ENCODE measurements at places on chromosomes 13 and 19.

DNA sequence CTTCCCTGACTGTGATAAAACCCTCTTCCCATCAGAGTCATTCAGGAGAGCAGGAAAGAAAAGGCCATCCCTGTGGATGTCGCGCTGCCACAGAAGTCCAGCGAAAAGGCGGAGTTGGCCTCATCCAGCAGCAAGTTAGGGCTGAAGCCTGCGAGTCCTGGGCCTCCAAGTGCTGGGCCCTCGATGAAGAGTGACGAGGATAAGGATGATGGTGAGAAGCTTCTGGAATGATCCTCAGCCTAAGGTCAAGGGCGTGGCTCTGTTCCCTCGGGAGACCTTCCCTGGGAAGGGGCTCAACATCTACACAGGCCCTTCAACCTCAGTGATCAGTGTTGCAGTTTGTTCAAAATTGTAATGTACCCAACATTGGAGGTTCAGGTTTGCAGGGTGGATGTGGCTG, 22.3 kb downstream of the TEX29 start:
- no peak for DNase-seq

GRCh38 chr19:42024622-42025111, 30.6 kb upstream of the ATP1A3 start:
- DNase-seq: no peak

DNA sequence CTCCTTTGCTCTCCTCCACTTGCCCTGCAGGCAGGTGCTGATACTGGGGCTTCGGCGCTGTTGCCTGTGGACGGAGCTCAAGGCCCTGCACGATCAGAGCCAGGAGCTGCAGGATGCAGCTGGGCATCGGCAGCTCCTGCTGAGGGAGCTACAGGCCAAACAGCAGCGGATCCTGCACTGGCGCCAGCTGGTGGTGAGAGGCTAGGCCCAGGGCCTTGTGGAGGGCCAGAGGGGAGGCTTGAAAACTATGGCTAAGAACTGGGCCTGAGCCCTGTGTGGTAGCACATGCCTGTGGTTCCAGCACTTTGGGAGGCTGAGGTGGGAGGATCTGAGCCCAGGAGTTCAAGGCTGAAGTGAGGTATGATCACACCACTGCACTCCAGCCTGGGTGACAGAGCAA, 6.3 kb downstream of the HAUS5 start:
- no peak for DNase-seq

DNA sequence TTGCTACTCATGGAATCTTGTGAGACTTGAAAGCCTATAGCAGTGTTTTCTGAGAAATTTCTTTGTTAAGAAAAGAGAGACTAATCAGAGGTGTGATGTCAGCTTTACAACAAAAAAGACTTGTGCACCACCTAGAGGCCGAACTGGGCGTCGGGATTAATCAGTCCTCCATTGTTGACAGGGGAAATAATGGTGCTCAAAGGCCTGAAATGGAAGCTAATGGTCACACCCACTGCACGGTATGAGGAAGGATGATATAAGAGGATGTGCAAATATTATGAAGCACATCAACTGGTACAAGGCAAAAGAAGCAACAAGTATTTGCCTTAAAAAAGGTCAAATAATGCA, 480.2 kb upstream of the MIR17HG start:
- peak; percentile 20 for DNase-seq

DNA sequence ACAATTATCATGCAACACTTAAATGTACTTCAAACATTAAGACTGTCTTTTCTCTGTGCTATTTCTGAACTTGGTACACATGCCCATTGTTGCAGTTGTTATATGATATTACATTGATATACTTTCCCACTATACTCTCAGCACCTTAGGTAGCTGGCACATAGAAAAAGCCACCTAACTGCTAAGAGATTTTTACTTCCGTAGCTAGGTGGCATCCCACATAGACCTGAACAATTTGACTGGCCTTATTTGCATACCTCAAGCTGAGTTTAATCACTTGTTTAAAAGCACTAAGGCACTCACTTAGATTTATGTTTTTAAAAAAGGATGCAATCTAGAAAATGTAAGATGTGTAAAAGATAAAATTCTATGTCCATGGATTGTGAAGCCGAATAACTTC, 194.2 kb downstream of the POU4F1 start:
- no peak for DNase-seq

- DNase-seq: no peak
Measured at GRCh38 chr13:36046672-36047071, 84.5 kb downstream of the DCLK1 start.

GRCh38 chr13:44976949-44977583, 12.2 kb downstream of the NUFIP1 start:
- no peak for DNase-seq

GRCh38 chr13:44917589-44918325, 71.5 kb downstream of the NUFIP1 start:
- DNase-seq: peak; percentile 82

- DNase-seq: no peak
Measured at GRCh38 chr13:109314101-109314500, 472.3 kb downstream of the IRS2 start.

- peak; percentile 0 for DNase-seq
Measured at GRCh38 chr13:75372517-75372916, 109.5 kb downstream of the TBC1D4 start.

Measured in NCI-H2081 treated with DMSO at 0.1 percent for 48 hours (cell line).